ENCODE measurements at places on chromosomes 16 and 17.

- DNase-seq = no peak
These were observed 2.6 kb downstream of the SHBG start for GRCh38 chr17:7632492-7632894.

DNA sequence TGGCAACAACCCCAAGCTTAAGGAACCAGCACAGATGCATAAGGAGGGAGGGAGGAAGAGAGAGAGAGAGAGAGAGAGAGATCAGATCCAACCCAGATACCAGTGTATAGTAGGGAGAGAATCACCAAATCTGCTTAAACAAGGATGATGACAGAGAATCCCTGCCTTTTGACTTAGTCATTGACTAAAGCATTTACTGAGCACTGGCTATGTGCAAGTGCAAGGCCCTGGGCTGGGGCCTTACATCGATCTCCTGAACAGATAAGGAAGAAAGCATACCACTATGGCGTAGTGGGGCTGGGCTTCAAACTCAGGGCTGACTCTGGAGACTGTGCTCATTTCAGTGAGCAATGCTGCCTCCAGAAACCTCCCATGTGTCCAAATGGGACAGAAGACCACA is 15.8 kb downstream of the TSNAXIP1 start:
- DNase-seq = no peak

DNA sequence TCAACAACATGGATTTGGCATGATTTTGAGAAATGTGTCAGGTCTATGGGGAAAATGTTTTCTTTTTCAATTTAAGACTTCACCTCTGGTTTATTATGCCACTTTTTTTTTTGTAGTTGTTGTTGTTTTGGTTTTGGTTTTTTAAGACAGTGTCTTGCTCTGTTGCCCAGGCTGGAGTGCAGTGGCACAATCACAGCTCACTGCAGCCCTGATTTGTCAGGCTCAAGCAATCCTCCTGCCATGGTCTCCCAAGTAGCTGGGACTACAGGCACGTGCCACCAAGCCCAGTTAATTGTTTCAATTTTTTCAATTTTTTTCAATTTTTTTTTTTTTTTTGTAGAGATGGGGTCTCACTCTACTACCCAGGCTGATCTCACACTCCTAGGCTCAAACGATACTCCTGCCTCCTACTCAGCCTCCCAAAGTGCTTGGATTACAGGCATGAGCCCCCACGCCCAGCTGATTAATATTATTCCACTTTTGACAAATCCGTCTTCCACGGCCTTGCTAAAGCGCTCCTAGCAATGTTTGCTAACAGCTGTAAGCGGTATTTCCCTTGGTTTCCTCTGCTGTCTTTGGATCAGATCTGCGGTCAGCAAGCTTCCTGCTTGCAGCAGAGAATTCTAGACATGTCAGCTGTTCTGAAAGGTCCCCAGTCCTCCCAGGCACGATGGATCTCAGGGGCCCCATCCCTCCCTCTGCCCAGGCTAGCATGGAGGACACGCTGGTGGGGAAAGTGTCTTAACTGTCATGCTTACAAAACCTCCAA is 7.0 kb upstream of the MILR1 start:
- DNase-seq = no peak

DNA sequence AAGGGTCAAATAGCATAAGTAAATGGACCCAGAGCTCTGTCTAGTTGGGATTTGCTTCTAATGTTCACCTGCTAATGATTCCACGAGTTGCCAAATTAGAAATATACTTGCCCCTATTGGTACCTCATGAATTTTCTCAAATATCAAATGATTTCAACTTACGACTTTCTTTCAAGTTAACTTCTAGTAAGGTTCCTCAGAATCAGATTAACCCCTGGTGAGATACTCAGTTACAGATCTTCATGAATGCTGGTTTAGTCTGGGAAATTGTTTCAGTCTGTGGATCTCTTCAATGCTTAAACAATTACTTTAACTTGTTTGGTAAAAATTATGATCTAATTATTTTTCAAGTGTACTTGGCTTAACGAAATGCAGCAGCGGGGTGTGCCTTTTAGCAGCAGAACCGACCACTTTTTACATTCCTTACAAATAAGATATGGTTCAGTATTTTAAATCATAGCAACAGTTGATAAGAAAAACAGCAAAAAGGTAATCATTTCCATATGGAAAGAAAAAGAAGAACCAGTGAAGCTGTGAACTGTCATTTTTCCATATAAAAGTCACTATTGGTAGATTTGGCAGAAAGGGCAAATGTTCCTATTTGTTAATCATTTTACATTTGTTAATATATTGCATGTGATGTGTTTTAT is 34.5 kb downstream of the TUBD1 start:
- DNase-seq = no peak

DNA sequence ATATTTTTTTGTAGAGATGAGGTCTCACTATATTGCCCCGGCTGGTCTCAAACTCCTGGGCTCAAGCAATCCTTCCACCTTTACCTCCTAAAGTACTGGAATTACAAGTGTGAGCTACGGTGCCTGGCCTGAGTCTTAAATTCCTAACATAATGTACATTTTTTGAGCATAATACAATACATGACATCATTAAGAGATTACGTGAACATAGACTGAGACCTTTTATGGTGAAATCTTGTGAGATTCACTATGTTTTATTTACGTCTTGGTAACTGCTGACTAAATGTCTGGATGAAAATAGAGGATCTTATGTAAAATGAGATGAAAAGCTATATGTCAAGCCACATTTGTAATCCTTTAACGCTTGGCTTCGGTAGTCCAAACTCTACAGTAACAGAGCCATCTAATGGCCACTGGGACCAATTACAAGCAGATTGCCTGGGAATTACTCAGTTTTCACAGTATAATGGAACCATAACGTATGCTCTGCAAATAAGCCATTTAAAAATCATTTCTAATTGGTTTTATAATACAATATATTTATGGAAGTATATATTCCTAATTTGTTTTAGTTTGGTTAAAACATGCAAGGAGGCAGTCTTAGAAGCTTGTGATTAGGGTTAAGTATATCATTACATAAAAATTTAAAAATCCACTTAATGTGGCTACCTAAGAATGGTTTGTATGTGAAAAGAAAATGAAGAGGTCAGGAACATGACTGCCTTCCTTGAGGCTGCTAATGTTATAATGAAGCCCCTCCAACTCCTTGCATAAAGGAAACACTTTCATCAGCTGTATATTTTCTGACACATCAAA is 8.1 kb upstream of the EFCAB13 start:
- peak; percentile 10 for DNase-seq

GRCh38 chr17:31060791-31061550 is 33.8 kb upstream of the NF1 start:
- no peak for DNase-seq

DNA sequence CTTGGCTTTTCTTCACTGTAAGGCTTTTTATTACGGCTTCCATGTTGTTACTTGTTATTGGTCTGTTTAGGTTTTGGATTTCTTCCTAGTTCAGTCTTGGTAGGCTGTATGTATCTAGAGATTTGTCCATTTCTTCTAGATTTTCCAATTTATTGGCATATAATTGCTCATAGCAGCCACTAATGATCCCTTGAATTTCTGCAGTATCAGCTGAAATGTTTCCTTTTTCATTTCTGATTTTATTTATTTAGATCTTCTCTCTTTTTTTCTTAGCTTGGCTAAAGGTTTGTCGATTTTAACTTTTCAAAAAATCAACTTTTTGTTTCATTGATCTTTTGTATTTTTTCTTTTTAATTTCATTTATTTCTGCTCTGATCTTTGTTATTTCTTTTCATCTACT is 18.5 kb downstream of the NLRP1 start:
- DNase-seq = no peak

DNA sequence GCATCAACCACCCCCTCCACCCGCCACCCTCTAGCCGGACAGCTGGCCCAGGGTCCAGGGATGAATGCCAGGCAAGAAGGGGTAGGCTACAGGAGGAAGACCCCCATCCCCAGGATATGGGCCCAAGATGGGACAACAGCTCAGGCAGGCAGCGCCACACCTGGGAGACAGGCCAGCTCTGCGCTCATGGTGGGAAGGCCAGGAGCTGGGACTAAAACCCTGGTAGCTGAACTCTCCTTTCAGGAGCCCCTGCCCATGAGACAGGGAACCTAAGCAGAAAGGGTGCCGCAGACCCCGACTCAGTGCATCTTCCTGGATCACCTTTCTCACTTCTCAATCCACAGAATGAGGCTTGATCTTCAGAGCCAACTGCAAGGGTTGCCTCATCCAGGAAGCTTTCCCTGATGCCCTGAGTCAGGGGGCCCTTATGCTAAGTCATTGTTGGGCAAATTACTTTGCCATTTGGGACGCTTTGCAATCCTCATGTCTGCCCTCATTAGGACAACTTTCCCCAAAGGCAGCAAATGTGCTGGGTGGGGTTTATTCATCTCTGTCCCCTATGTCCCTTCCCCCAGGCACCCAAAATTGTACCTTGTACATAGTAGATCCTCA is 9.0 kb downstream of the ZDHHC1 start:
- no peak for DNase-seq

GRCh38 chr17:83018658-83019193 is 60.7 kb upstream of the METRNL start:
- no peak for DNase-seq

All from CD4-positive, alpha-beta T cell (primary cell).